ENCODE measurements at places on chromosomes 3 and 15.

- no peaks in the 10 kb centered on the region for H3K36me3 ChIP-seq
- no peak overlapping the region for H3K27ac ChIP-seq
Observed at GRCh38 chr3:174413062-174413912, 445.8 kb upstream of the NAALADL2 start.

DNA sequence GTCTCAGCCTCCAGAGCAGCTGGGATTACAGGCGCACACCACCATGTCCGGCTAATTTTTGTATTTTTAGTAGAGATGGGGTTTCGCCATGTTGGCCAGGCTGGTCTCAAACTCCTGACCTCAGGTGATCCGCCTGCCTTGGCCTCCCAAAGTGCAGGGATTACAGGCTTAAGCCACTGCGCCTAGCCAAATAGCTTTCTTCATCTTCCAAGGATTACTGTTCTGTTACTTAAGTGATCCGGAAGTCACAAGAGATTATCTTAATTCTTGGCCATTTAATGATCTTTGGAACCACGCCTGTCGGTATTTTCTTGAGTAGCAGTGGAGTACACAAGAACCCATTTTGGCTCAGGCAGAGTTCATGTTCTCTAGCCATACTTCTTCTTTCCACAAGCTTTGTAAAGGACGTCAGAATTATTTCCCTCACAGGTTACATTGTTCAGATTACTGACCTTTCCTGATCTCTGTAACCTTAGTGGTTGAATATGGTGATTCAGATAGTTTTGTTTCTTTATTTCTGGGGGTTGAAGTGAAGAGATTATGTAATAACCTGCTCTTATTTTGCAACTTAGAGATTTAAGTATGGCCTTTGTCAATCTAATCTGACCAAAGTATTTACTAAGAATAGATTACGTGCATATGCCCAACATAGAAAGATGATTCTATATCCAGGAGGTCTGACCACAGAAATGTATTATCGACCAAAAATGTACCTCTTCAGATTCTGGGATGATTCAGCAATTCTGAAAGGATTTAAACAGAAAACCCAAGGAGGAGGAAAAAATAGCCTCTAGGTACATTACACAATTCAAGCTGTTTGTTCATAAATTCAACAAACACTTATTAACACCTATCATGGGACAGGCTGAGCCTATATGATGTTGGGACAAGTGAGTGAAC lies 132.2 kb downstream of the GREM1 start:
- H3K4me1 ChIP-seq, result no peaks in the 10 kb centered on the region
- no peaks in the 10 kb centered on the region for H3K27me3 ChIP-seq
- H3K4me3 ChIP-seq, result no peak overlapping the region
- no peaks in the 10 kb centered on the region for H3K36me3 ChIP-seq

DNA sequence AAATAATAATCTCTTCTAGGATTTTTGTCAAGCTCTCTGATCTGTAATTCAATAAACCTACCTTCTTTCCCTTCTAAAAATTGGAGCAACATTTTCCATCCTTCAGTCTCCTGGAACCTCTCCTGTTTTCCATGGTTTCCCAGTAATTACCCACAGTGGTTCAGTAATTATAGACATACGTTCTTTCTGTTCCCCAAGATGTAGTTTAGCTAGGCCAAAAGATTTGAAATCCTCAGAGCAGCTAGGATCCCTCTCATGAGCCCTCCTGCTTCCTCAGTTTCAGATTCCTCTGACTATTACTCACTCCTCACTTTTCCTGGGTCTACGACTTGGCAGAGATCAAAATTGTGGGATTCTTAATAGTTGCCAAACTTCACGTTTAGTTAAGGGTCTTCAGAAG lies 76.9 kb upstream of the IGSF10 start:
- H3K4me1 ChIP-seq, result peaks cover 17% of the 10 kb centered on the region
- DNase-seq, result no peak
- no peaks in the 10 kb centered on the region for H3K27me3 ChIP-seq
- H3K36me3 ChIP-seq, result no peaks in the 10 kb centered on the region
- H3K27ac ChIP-seq, result no peak overlapping the region

DNA sequence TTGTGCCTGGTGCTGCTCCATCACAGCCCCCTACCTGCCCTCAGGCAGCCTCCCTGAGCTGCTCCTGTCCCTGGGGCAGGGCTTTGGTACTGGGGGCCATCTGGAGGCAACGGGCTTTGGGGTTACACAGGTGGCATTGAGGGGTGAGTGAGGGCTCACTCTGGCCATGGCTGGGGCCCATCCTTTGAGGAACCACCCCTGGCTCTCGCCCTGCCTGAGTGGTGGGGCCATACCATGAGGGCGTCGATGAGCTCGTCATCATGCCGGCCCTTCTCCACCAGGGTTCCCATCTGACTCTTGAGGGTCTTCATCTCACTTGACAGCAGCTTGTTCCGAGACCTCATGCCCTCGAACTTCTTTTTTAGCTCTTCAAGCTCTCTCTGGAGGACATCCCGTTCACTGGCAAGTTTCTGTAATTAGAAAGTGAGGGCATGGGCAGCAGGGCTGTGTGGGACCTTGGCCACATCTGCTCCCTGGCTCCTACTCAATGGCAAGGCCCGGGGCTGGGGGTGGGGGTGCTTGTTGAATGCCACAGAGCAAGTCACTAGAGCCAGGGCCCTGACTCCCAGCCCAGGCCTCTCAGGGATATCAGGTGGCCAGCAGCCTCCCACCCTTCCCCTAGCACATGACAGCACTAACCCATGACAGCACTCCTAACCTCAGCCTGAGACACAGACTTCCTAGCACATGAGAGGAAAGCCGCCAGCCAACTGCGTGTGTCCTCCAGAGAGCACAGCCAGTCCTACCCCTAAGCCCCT lies 33.5 kb downstream of the CCDC13 start:
- H3K4me1 ChIP-seq, result peaks cover 4% of the 10 kb centered on the region
- no peaks in the 10 kb centered on the region for H3K27me3 ChIP-seq
- no peak overlapping the region for H3K4me3 ChIP-seq
- no peaks in the 10 kb centered on the region for H3K36me3 ChIP-seq
- DNase-seq, result no peak

- no peaks in the 10 kb centered on the region for H3K4me1 ChIP-seq
- no peak overlapping the region for H3K4me3 ChIP-seq
- H3K27ac ChIP-seq, result no peak overlapping the region
- no peak for DNase-seq
- H3K27me3 ChIP-seq, result no peaks in the 10 kb centered on the region
Observed at GRCh38 chr3:106175276-106175675, 306.5 kb upstream of the CBLB start.

DNA sequence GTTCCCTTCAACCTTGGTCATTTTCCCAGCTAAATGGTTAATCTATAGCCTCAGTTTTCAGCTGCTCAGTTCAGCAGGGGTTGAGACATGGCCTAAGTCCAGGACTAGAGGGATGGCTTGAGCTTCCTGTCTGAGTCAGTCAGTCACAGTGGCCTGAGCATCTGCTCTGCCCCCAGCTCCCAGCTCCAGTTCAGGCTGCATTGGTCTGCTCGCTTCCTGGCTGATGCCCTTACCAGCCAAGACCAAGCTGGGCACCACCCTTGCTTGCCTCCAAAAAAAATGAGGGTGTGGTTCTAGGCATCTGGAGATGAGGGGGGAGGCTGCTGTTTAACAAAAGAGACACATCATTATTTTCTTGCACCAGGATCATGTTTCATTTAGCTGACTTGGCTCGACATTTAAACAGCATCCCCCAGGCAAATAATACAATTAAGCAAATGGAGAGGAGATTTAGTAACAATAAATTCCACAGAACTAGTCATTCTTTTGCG lies 70.7 kb downstream of the WNT5A start:
- H3K4me1 ChIP-seq, result no peaks in the 10 kb centered on the region
- H3K27ac ChIP-seq, result no peak overlapping the region
- DNase-seq, result no peak
- no peak overlapping the region for H3K4me3 ChIP-seq
- H3K36me3 ChIP-seq, result peaks cover 2% of the 10 kb centered on the region
- no peaks in the 10 kb centered on the region for H3K27me3 ChIP-seq
